ENCODE measurements at places on chromosomes 2 and 18.

DNA sequence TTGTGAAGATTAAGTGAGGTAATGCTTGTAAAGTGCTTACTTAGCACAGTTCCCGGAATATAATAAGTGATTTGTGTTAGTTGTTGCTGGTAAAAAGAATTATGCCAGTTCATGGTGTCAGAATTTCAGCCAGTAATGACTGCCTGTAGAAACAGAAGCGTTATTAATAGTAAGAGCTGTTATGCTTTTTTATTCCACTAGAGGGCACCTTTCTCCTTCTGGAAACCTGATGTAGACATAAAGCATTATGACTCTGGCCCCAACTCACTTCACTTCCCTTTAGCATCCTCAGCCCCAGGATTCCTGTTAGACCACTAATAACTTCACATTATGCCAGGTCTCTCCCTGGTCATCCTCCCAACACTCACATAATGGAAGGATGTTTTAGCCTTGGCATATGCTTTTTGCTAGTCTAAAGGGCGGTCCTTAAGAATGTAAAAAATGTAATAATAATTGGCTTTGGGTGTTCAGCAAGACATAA lies 34.9 kb downstream of the C18orf54 start:
- peak; percentile 85 for DNase-seq

DNA sequence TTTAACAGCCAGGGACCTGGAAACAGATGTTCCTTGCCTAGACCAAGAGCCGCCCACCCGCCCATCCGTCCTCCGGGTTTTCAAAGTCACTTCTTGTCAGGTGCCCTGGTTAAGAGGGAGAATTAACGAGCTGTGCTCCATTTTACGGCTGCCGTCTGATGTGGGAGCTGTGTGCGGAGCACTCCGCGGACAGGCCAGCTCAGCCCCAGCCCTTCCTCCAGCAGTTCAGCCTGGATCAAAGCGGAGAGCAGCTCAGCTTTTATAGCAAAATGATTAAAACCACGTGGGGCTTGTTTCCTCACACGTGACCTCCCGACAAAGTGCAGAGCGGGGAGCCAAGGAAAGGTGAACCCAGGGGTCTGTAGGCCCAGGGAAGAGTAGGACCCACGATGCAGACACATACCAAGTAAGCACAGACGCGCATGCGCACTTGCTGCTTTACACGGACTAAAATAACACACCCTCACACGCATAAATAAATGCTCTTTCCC lies 46.1 kb upstream of the PKDCC start:
- no peak for DNase-seq

DNA sequence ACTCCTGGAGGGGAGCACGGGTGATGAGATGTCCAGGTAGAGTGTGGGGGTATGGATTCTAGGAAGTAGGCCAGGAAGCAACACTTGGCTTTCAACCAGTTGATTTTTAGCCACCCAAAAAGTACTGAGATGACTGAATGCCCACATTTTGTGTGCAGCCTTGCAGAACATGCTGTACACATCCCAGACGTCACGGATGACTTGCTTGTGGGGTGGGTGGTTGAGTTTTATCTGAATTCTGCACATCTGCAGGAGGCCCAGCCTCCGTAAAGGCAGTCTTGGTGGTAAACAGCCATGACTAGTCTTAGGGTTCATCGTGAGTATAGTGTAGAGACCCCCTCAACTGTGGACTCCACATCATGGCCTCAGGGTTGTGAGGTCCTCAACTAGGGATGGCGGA lies 53.3 kb upstream of the CCDC195 start:
- no peak for DNase-seq

GRCh38 chr2:179417436-179417949 lies 152.9 kb upstream of the SESTD1 start:
- no peak for DNase-seq

GRCh38 chr2:11348209-11348749 lies 3.8 kb upstream of the ROCK2 start:
- DNase-seq = peak; percentile 26

GRCh38 chr18:79071503-79072210 lies 2.5 kb downstream of the ATP9B start:
- no peak for DNase-seq

GRCh38 chr18:48077291-48077690 lies 146.8 kb upstream of the SMAD2 start:
- DNase-seq = no peak

DNA sequence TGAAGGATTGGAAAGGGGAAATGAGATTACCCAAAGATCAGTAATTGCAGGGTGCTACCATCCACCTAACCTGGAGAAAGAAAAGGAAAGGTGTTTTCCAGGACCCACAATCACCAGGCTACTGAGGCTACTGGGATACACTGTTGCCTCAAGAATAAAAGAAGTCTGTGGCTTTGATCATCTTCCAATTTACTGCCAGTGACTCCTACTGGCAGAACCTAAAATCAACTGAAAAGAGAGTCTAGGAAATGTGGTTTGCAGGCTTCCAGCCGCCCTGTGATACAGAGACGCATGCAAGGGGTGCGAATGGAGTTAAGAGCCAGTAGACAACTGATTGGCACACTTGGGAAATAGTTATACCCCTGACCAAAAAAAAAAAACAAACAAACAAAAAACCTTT lies 16.6 kb upstream of the TTL start:
- DNase-seq = no peak

GRCh38 chr2:49332415-49332814 lies 178.1 kb upstream of the FSHR start:
- DNase-seq = no peak

GRCh38 chr18:24539866-24540617 lies 79.6 kb downstream of the HRH4 start:
- no peak for DNase-seq

- DNase-seq = no peak
Observed at GRCh38 chr18:51227660-51228059, 30.2 kb upstream of the MEX3C start.

DNA sequence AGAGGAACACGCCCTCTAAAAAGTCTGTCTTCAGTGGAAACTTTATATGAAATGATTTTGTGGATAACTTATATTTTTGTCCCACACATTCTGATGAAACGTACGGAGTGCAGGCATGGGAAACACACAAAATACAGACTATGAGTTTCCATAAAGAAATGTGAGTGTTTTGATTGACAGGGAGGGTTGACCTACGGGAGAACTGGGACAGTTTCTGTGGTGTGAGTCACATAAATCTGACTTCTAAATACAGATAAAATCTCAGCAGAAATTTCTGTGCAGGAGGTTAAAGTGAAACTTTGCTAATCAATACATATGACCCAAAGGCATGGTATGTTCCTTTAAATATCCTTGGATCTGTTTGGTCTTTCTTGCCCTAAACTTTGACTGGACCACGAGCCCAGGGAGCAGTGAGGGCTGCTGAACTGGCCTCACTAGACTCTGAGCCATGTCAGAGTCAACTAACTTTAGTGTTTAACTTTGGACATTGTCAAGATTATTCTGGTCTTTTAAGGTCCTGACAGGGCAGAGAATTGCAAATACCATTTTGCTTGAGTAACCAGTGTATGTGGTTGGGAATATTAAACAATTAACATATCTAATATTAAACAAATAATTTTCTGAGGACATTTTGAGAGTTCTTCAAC lies 206.9 kb upstream of the LYPD1 start:
- DNase-seq = no peak

GRCh38 chr2:67790622-67791021 lies 272.2 kb downstream of the C1D start:
- DNase-seq = no peak

Data from brain (organoid and tissue), 16 donors.